ENCODE measurements at places on chromosomes 5 and 9. TPM values are rescaled to one million over a fixed set of nuclear protein-coding genes. Genes with fewer than 3 reads are reported as not detected.

Gene C5orf34
- polyA plus RNA-seq, result 4.7 TPM

Gene SLC34A3
- polyA plus RNA-seq, result not detected

Gene IL13
- polyA plus RNA-seq, result not detected

Gene OBP2B
- not detected for polyA plus RNA-seq

Gene SV2C
- polyA plus RNA-seq, result not detected

Gene LIFR
- polyA plus RNA-seq, result 6.8 TPM

Gene NR4A3
- polyA plus RNA-seq, result 2.0 TPM

Gene MAMDC2
- polyA plus RNA-seq, result 35.8 TPM

Gene PCDHGB1
- 2.2 TPM for polyA plus RNA-seq

Gene FBN2
- 141 TPM for polyA plus RNA-seq

Gene SHC3
- 1.3 TPM for polyA plus RNA-seq

Gene INSL4
- not detected for polyA plus RNA-seq

Gene GPR150
- 0.25 TPM for polyA plus RNA-seq

Gene ASB6
- polyA plus RNA-seq, result 23.2 TPM

Gene OR13C2
- not detected for polyA plus RNA-seq

Gene ITGA2
- polyA plus RNA-seq, result 5.3 TPM

Gene FANCG
- 13.6 TPM for polyA plus RNA-seq

Gene SLC6A3
- not detected for polyA plus RNA-seq

Gene C5orf46
- polyA plus RNA-seq, result 13.4 TPM

Gene ADAMTSL1
- polyA plus RNA-seq, result 17.2 TPM

Gene TRIO
- 124 TPM for polyA plus RNA-seq

Gene LYSMD3
- 13.2 TPM for polyA plus RNA-seq

Gene NFIB
- 0.25 TPM for polyA plus RNA-seq

Gene C9orf153
- not detected for polyA plus RNA-seq

Gene ZNF618
- polyA plus RNA-seq, result 5.4 TPM

Gene TMEM8B
- polyA plus RNA-seq, result 5.6 TPM

Gene PHPT1
- polyA plus RNA-seq, result 116 TPM

Gene IER5L
- polyA plus RNA-seq, result 8.7 TPM

Gene CDO1
- 1.8 TPM for polyA plus RNA-seq

Gene SEMA6A
- 0.23 TPM for polyA plus RNA-seq

Gene AIF1L
- polyA plus RNA-seq, result 0.05 TPM

Gene GLDC
- polyA plus RNA-seq, result 0.44 TPM

Gene VDAC1
- polyA plus RNA-seq, result 195 TPM

Gene TAF1L
- polyA plus RNA-seq, result not detected

Gene EFCAB9
- not detected for polyA plus RNA-seq

Gene PTGR1
- 74.9 TPM for polyA plus RNA-seq

Gene OMD
- 0.21 TPM for polyA plus RNA-seq

Gene SLC34A1
- not detected for polyA plus RNA-seq

Gene RLN1
- polyA plus RNA-seq, result not detected

Gene RICTOR
- polyA plus RNA-seq, result 11.9 TPM

Gene CDK9
- polyA plus RNA-seq, result 34.4 TPM

Gene DROSHA
- 27.6 TPM for polyA plus RNA-seq

Gene CNTFR
- 0.09 TPM for polyA plus RNA-seq

Gene GABRA1
- not detected for polyA plus RNA-seq

Gene RETREG1
- 0.06 TPM for polyA plus RNA-seq

Gene DNLZ
- polyA plus RNA-seq, result 8.5 TPM
